NCI-H1048 (cell line): ENCODE measurements at places on chromosomes 1 and 21.

DNA sequence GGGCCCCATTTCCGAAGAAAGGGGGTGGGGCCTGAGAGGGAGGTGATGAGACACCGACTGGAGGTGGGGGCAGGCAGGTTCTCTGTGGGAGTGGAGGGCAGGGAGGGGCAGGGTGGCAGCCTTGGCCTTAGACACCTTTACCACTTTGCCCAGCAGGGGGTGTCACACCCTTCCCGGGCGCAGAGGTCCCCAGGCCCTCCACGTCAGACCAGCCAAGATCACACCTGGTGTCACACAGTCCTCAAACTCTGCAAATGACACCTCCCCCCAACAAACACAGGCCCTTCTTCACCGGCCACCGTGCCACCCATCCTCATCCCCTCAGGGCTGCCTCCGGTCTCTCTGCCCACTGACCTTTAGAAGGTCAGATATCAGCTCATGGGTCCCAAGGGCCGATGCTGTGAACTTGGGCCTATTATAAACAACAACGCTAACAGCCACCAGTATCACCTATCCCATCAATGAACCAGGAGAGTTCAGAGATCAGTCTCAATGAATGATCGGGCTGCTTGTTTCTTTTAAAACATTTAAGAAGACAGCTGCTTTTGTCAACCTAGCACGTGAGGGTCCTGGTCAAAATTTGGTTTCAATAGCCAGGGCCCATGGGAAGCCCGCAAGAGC lies 103.9 kb downstream of the CASZ1 start:
- no peak for DNase-seq

- DNase-seq: no peak
Measured at GRCh38 chr1:238254935-238255334, 364.2 kb upstream of the ZP4 start.

DNA sequence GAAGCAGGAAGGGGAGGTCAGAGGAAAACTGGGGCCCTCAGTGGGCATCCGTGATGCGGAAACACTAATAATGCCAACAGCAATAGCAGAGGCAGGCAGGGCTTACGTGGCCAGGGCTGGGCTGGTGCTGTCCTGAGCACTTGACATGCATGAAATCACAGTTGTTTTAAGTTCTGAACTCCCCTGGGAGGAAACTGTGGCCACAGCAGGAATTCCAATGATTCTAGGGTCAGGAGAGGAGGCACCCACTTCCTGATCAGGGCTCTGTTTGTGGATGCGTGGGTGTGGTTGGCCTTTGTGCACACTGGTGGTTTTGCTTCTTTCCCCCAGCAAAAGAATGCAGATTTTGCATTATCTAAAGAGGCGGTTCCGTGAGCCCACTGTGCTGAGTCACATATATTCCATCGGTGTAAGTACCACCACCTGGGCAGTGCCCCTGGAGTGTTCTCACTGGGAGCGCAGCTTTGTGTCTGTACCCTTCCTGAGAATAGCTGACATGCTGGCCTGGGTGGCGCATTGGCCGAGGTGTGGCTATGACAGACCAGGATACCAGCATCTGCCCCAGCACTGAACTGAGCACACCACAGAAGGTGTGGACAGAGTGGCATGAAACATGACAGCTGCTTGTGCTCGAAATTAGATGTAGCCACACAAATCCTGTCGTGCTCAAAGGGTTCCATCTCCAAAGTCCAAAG lies 71.0 kb downstream of the PDE9A start:
- DNase-seq: no peak

DNA sequence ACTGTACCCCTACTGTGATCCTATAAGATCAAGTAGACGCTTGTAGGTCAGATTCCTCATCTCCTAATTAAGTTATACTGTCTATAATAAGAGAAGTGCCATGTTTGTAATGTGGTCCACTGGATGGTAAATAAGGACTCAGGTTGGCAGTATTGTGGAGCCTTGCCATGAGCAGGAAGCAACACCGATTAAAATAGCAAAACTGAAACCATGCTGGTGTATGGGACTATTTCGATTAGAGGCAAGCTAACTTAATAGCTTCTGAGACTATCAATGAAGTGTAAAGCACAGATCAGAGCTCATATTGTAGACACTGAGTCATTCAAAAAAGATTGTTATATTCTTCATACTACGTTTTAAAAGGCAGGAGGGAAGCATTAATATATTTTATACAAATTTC lies 348.8 kb downstream of the HHAT start:
- no peak for DNase-seq

GRCh38 chr1:72063364-72064044 lies 218.8 kb downstream of the NEGR1 start:
- no peak for DNase-seq

GRCh38 chr21:42650033-42650370 lies 3.4 kb upstream of the PDE9A start:
- no peak for DNase-seq

DNA sequence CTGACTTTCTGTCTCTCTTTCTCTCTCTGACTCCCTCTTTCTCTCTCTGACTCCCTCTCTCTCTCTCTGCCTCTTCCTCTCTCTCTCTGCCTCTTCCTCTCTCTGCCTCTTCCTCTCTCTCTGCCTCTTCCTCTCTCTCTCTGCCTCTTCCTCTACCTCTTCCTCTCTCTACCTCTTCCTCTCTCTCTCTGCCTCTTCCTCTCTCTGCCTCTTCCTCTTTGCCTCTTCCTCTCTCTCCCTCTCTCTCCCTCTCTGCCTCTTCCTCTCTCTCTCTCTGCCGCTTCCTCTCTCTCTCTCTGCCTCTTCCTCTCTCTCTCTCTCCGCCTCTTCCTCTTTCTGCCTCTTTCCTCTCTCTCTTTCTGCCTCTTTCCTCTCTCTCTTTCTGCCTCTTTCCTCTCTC lies 18.6 kb upstream of the ANKRD45 start:
- no peak for DNase-seq

- DNase-seq: no peak
Measured at GRCh38 chr21:41662161-41662560, 104.7 kb downstream of the RIPK4 start.

- DNase-seq: no peak
Measured at GRCh38 chr21:33657124-33657820, 15.0 kb downstream of the ITSN1 start.
